A549 treated with CpdA at 1 μM for 4 hours (cell line): ENCODE measurements at places on chromosomes 4 and X. TPM values are rescaled to one million over a fixed set of nuclear protein-coding genes. Genes with fewer than 3 reads are reported as not detected.

POU3F4 gene
- total RNA-seq, result not detected in 5 replicates

TSPAN7 gene
- total RNA-seq, result 2.4 to 3.5 TPM (median 3.2 TPM) in 5 replicates

IGSF1 gene
- total RNA-seq, result 0.24 to 0.45 TPM (median 0.38 TPM) in 5 replicates

FATE1 gene
- total RNA-seq, result not detected in 5 replicates

DACH2 gene
- total RNA-seq, result not detected in 5 replicates

BEX3 gene
- 223 to 252 TPM (median 226 TPM) in 5 replicates for total RNA-seq

CT55 gene
- not detected in 5 replicates for total RNA-seq

AWAT2 gene
- not detected in 5 replicates for total RNA-seq

KCND1 gene
- 0.86 to 2.0 TPM (median 1.2 TPM) in 5 replicates for total RNA-seq

PABPC1L2A gene
- total RNA-seq, result not detected in 5 replicates

ATOH1 gene
- total RNA-seq, result not detected in 5 replicates

PPARGC1A gene
- 0.03 to 0.08 TPM (median 0.05 TPM) in 5 replicates for total RNA-seq

CXXC4 gene
- total RNA-seq, result 0.03 TPM in 2 of 5 replicates, not detected in the others

CSAG1 gene
- total RNA-seq, result 0.18 to 0.37 TPM (median 0.27 TPM) in 4 of 5 replicates, not detected in the other

HDAC6 gene
- 22.9 to 33.4 TPM (median 29.2 TPM) in 5 replicates for total RNA-seq

SULT1B1 gene
- total RNA-seq, result 0.01 TPM in 1 of 5 replicates, not detected in the others

SLC6A8 gene
- total RNA-seq, result 10.2 to 13.2 TPM (median 11.1 TPM) in 5 replicates

WAS gene
- 0.12 to 0.33 TPM (median 0.28 TPM) in 4 of 5 replicates, not detected in the other for total RNA-seq

GYPE gene
- total RNA-seq, result not detected in 5 replicates

CXCL3 gene
- 5.1 to 7.5 TPM (median 6.5 TPM) in 5 replicates for total RNA-seq

BEX5 gene
- total RNA-seq, result not detected in 5 replicates

TMEM156 gene
- total RNA-seq, result 19.3 to 27.3 TPM (median 23.0 TPM) in 5 replicates

FGD1 gene
- total RNA-seq, result 6.4 to 9.3 TPM (median 7.2 TPM) in 5 replicates

IRAK1 gene
- total RNA-seq, result 185 to 227 TPM (median 213 TPM) in 5 replicates

KLHL13 gene
- 0.25 to 0.39 TPM (median 0.34 TPM) in 5 replicates for total RNA-seq

SSX2B gene
- not detected in 5 replicates for total RNA-seq
